Activated gamma-delta T cell (primary cell): ENCODE measurements at places on chromosomes 11 and 22.

- no peak for DNase-seq
These were observed 20.2 kb downstream of the OTUB1 start for GRCh38 chr11:64006398-64006797.

- no peak for DNase-seq
These were observed 610.7 kb downstream of the NTM start for GRCh38 chr11:131980888-131981668.

GRCh38 chr11:112523951-112524350 lies 263.3 kb upstream of the PLET1 start:
- DNase-seq, result no peak

- no peak for DNase-seq
These were observed 7.0 kb downstream of the SERPING1 start for GRCh38 chr11:57604296-57605027.

GRCh38 chr11:34758262-34758661 lies 137.4 kb downstream of the EHF start:
- no peak for DNase-seq

DNA sequence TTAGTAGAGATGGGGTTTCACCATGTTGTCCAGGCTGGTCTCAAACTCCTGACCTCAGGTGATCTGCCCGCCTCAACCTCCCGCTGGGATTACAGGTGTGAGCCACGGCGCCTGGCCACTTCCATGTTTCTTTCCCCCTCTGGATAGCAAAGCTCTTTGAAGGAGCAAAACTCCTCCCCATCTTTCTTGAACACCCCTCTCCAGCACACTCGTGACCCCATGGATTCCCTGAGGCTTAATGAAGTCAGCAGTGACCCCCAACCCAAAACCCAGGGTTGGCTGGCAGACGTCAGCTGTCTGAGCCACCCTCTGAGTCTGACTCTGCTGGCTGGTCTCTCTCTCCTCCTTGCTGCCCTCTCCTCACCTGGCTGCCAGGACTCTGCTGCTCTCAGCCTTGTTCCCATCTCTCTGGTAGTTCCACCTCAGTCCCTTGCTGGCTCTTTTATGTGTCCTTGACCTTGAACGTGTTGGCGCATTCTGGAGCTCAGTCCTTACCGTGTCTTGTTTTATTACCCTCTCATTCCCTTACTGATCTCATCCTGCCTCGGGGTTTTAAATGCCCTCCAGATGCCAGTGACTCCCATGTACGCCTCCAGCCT lies 44.5 kb downstream of the PARVG start:
- DNase-seq, result no peak

- DNase-seq, result no peak
These were observed 33.0 kb downstream of the MOB2 start for GRCh38 chr11:1453611-1454034.

DNA sequence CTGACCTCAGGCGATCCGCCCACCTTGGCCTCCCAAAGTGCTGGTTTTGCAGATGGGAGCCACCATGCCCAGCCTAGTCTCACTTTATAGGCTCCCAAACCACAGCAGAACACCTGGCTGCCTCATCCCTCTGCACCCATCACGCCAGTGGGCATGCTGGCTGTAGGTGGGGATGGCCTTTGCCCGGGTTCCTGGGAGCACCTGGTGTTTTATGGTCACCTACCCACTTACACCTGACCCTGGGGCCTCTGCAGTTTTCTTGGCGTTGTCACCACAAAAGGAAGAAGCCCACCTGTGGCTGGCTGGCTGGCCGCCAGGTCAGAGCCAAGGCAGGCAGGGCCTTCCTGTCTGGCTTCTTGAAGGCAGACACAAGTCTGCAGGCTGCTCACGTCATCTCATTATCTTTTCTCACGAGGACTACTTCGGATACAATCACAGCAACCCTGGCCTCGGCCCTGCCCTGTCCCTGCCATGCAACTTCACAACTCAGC lies 8.2 kb downstream of the RRP7A start:
- no peak for DNase-seq

- DNase-seq, result no peak
These were observed 24.8 kb upstream of the RCE1 start for GRCh38 chr11:66818231-66818955.

- DNase-seq, result no peak
These were observed 307.8 kb downstream of the C11orf87 start for GRCh38 chr11:109729761-109730160.

GRCh38 chr11:103807806-103808205 lies 228.6 kb upstream of the DDI1 start:
- DNase-seq, result no peak

- no peak for DNase-seq
These were observed 16.8 kb downstream of the FZD4 start for GRCh38 chr11:86938203-86938899.

DNA sequence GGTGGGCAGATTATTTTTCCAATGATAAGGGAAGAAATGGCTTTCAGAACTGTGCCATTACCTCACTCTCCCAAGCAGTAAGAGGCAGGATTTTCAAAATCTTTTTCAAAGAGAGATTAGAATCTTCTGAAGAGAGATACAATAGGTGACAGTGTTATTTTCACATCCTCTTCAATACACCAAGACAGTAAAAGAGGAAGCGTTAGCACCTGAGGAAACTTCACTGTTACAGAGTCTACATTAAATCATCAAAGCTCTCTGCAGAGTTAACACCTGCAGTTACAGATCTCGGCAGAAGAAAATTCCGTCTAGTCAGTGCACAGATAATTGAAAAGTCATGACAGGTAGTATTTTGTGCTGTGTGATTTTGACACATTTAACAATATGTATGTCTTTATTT lies 144.9 kb downstream of the PGR start:
- DNase-seq, result no peak

- no peak for DNase-seq
These were observed 116.6 kb downstream of the NAV2 start for GRCh38 chr11:19829109-19829837.

GRCh38 chr22:42438293-42438650 lies 6.1 kb upstream of the NFAM1 start:
- DNase-seq, result no peak

GRCh38 chr11:62646825-62647608 lies 604 bp upstream of the GANAB start:
- DNase-seq, result no peak

DNA sequence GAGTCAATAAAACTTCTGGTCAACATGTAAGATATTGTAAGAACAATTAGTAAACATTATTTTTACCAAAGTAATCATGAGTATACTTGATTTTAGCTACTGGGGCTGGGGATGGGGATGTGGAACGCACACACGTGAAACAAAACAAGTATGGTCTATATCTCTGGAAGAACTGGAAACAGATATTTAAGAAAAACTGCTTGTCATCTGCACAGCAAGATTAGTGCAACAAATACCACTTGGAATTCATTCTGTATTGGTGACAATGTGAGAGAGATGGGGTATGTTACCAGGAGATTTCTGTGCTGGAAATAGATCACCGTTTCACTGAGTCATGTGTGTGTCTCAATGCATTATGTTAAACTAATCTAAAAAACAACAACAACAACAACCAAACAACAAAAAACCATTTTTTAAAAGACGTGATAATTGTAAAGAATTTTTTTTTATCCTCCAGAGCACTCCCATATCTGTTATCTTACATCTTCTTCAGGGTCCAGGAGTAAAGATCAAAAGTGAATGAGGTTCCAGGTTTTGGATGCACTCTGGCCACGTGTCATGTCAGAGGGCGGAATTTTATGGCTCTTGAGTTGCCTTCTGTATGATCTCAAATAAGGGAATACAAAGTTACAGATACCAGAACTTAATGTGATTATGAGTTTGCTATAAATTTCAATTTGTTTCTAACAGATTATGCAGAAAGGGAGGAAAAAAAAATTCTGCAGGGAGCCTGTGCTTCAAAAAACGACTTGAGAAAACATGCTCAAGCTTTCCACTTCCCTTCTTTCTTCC lies 153.0 kb downstream of the BBOX1 start:
- no peak for DNase-seq

- DNase-seq, result no peak
These were observed 181.8 kb downstream of the BUD13 start for GRCh38 chr11:116590844-116591570.

GRCh38 chr11:78453140-78453935 lies 35.7 kb upstream of the GAB2 start:
- DNase-seq, result no peak

- DNase-seq, result no peak
These were observed 456 bp downstream of the AAMDC start for GRCh38 chr11:77821349-77821851.

DNA sequence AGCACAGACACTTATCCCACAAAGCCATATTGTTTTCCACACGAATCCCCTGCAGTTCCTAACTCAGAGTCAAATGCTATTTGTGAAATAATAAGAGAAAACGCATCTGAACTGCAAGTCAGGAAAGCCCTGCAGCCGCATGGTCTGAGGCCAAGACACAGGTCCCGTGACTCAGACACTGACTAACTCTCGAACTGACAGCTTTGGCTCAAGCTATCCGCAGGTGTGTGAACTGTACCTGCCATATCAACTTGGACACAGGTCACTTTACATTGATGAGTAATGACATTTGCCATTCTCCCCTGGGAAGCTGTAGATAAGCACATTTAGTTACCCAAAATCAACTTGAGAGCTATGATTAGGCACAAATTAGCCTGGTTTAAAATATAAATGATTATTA lies 34.9 kb upstream of the NFRKB start:
- DNase-seq, result no peak

GRCh38 chr11:96760306-96760705 lies 370.5 kb downstream of the JRKL start:
- DNase-seq, result no peak

- DNase-seq, result no peak
These were observed 50.4 kb downstream of the BARX2 start for GRCh38 chr11:129426038-129426437.

GRCh38 chr11:71101606-71102005 lies 150.8 kb downstream of the SHANK2 start:
- DNase-seq, result no peak

GRCh38 chr11:1165256-1166041 lies 7.7 kb downstream of the MUC5AC start:
- DNase-seq, result no peak

DNA sequence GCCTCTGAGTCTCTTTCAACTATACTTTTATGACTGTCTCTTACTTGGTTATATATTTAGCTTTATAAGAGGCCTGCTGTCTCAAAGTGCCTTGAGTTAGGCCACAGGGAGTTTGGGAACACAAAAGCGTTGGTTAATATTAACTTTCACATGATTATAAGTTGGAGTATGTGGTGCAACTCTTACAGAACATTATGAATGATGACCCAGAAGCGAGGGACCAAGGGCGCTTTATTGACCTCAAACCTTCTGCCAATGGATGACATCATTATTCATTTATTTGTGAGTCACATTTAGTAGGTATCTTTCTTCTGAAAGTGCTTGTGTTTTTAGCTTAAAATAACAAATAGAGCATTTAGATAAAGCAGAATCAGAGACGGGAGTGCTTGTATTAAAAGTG lies 298.0 kb upstream of the ZC3H12C start:
- no peak for DNase-seq

GRCh38 chr22:17007852-17008731 lies at the start of gene GAB4:
TSS of gene GAB4 (minus strand) at chr22:17008222. CDS start at chr22:17008114, 108 bp downstream.
- no peak for DNase-seq

GRCh38 chr11:68935066-68935465 lies 31.4 kb downstream of the IGHMBP2 start:
- DNase-seq, result no peak

GRCh38 chr11:121476379-121477032 lies 23.7 kb upstream of the SORL1-AS1 start:
- no peak for DNase-seq

- DNase-seq, result no peak
These were observed 19.4 kb upstream of the LMO1 start for GRCh38 chr11:8283100-8283464.

DNA sequence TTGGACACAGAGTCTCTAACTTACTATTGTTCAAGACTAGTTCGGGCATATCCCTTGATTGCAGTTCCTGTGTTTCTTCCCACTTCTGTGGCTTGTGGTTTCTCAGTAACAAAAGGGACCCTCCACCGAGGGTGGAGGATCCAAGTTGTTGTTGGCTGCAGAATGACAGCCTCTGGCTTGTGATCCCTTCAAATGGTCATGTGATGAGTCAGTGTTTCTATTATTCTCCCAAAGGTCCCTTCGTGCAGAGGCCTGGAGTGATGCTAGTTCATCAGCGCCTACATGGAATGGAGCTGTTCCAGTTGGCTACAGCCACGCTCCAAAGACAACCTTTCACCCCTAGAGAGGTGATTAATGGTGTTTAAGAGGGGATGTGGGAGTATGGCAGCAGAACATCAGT lies 2.6 kb upstream of the VWCE start:
- no peak for DNase-seq

DNA sequence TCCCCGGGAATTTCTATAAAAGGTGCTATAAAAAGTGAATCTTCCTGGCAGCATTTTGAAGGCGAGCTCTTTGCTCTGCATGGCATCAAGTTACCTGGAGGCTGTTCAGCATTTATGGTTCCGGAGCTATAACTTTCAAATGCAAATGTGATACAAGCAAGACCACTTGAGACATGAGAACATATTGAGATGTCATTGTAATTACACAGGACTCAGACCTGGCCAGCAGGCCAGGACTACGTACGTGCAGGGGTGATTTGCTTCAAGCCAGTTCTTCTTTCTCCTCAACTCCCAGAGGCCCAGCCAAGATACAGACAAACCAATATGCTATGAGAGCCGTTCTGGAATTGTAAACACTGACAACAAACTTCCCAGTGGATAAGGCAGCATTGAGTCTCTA lies 227.4 kb upstream of the FAT3 start:
- no peak for DNase-seq

DNA sequence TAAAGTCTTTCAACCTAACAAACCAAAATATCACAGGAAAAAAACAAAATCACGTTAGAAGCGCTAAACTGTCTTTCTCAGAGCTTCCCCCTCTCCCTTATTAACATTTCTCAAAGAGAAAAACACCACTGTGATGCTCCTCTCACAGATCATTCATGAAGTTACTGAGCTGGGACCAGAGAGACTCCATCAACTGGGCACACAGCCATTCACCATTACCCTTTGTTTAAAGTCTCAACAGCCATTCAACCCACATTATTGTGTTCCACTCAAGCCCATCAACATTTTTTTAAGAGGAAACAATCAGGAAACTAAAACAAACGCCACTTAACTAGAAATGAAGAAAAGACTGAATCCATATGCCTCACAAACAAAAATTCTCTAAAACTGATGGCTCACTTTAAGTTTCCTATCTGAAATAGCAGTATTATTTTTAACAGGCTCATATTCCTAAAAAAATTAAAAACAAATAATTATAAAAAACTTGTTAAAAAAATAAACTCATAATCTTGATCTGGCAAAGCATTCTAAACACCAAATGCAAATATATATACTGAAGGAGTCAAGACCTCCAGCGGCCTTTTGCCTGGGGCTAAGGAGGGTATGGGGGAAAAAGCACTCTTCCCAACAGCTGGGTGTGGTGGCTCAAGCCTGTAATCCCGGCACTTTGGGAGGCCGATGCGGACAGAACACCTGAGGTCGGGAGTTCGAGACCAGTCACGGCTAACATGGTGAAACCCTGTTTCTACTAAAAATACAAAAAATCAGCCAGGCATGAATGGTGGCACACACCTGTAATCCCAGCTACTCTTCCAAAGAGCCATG lies 14.0 kb downstream of the CELF1 start:
- DNase-seq, result no peak
